ENCODE measurements at places on chromosomes 2 and 18.

GRCh38 chr2:39667104-39667885 lies 1.6 kb downstream of the TMEM178A start:
- DNase-seq = no peak

- no peak for DNase-seq
Measured at GRCh38 chr2:2015646-2016045, 271.3 kb upstream of the PXDN start.

DNA sequence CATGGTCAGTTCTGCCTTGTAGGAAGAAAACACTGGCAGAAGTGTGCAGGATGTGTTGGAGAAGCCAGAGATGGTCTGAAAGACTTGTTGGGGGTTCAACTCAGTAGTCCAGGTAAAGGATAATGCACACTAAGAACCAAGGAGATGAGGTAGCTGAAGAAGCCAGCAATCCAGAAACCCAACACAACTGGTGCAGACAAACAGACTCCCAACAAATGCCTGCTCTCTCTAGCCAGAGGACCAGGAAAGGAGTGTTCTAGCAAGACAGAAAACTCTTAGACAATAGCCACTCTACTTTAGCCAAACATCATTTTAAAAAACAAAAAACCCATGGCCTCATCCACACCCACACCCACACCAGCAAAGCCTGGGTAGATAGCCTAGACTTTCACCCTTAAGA lies 33.9 kb downstream of the EVA1A start:
- DNase-seq = no peak

GRCh38 chr2:165069151-165069550 lies 113.8 kb upstream of the SLC38A11 start:
- no peak for DNase-seq

- no peak for DNase-seq
Measured at GRCh38 chr2:231521-232185, 32.2 kb downstream of the SH3YL1 start.

DNA sequence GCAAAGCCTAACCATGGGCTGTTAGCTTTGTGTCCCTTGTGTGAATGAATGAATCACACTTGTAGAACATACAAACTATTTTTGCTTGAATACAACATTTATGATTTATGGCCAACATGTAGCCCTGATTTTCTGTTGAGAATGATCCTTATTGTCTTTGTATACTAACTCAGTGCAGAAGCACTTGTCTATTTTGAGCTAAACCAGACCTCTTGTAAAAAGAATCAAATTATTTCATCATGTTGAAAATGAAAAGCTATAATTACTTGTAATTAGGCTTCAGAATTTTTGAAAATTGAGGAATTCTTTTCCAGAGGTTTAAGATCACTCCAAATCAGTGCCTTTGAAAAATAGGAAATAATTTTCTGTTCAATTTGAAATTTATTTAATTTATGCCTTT lies 85.9 kb downstream of the ZNF407 start:
- DNase-seq = no peak

- no peak for DNase-seq
Measured at GRCh38 chr2:19139386-19139785, 219.0 kb downstream of the OSR1 start.

DNA sequence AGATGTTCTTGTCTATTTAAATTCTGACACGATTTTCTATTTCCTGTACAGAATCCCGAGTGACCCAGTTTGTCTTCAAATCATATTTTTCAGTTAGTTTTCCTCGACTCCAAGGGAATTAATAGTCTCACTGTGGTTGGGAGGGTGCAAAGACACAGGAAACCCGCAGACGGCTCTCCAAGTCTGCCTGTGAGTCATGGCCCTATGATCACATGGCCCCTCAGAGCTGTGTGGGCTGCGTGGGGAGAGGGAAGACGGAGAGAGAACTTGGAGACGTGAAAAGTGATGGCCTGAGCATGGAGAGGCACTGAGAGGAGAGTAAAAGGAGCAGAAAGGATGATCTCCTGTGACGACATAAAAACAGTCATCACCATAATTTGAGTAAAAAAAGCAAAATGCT lies 989.9 kb downstream of the DCDC2C start:
- DNase-seq = no peak

GRCh38 chr2:160878618-160879017 lies 281.6 kb upstream of the TANK start:
- no peak for DNase-seq

GRCh38 chr18:46070815-46071652 lies 1.0 kb downstream of the PSTPIP2 start:
- no peak for DNase-seq

GRCh38 chr2:17058772-17059402 lies 393.3 kb upstream of the CYRIA start:
- DNase-seq = no peak

DNA sequence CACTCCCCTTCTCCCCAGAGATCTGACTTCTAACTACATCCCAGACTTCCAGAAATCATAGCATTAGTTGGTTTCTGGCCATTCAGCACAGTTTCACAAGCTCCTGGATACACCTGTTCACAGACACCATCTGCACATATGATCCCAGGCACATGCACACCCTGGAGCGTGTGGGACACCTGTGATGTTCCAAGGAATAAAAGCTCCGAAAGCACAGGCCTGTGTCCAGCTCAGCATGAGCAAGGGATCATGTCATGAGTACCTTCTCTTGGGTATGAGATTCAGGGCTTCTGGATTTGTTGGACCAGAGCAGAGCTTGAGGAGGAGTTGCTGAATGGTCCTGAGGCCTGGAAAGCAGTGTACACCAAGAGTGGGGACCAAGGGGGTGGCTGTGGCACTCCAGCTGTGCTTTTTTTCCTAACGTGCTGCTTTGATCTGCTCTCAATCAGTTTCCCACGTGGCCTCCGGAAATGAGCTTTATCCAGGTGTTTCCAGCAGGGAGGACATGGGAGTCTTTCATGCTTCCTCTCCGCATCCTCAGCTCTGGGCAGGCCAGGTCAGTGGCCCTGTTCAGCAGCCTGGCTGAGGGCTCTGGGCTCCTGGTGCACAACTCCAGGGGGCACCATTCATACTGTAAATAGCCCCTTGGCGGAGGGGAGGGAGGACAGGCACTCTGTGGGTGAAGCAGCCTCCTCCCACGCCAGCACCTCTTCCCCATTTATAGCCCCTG lies 1.8 kb downstream of the DYSF start:
- no peak for DNase-seq

GRCh38 chr18:5317186-5317585 lies 21.7 kb upstream of the ZBTB14 start:
- no peak for DNase-seq

DNA sequence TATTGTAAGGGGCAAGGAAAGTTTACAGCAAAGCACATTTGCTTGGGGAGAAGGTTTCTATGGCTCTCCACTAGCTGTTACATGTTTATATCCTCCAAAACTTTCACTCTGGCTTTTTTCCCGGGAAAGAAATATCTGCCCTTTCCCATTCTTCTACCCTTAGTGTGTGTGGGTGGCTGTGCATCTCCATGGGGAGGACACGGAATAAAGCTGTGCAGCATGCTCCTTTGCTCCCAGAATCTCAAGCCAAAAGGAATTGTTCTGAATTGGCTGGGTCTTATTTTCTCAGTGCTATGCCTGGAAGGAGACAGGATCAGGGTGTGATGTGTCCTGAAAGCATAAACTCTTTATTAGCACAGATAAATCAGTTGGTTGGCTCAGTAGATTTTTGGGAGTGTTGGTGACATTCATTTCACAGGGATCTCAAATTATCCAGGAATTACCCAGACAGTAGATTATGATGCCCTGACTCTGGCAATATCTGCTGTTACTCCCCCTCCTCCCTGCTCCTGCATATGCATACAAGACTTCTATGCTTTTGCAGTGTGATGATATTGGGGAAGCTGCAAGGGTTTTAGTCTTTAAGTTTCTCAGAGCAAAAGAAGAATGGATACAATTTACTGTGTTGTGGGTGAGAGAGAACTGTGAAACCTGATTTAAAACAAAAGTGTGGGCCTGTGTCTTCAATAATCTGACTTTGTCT lies 63.1 kb downstream of the PARD3B start:
- DNase-seq = no peak

DNA sequence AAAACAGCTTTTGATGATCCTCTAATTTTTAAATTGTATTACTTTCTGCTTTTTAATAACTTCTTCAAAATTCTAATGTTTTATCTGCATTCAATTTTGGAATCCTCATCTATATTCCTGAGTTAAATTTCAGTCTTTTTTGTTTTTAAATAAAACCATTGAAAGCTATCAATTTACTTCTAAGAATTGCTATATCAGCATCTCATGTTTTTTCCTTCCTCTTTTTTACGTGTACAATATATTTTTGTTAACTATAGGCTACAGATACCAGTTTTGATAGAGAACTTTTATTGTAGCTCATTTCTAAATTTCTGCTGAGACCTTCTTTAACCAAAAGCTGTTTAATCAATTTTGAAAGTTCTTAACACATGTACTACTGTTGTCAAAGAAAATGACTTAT lies 84.5 kb downstream of the SS18 start:
- DNase-seq = no peak

GRCh38 chr2:57516698-57517340 lies 529.8 kb upstream of the VRK2 start:
- no peak for DNase-seq

DNA sequence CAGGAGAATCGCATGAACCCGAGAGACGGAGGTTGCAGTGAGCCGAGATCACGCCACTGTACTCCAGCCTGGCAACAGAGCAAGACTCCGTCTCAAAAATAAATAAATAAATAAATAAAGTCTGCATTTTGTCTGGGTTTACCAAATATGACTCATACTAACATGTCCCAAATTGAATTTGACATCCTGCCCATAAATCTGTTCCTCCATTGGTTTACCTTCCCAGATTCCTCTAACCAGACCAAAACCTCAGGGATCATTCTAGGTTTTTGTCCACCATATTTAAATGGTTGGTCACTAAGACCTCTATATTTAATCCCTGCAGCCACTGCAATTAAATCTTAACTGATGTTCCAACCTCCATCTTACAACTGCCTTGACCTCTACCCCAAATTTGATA lies 150.9 kb downstream of the ATAD2B start:
- no peak for DNase-seq

DNA sequence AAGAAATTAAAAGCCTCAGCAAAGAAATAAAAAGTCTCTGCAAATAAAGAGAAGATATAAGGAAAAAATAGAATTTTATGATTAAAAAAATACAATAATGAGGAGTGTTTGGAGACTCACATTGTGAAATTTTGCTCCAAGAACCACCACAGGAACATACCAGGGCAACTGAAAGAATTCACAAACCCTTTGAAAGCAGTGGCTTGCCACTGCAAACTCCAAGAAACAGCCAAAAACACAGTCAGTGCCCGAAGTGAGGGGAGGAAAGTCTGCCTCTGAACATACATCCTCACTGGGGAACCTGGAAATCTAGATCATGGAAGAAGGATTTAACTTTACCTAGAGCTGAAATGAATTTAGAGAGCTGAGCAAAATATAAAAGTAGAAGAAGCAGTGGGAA lies 33.1 kb downstream of the EVA1A start:
- DNase-seq = no peak

GRCh38 chr2:50611351-50611871 lies 420.5 kb downstream of the NRXN1 start:
- DNase-seq = no peak

GRCh38 chr2:10079870-10080535 lies at the start of gene CYS1:
CYS1 (minus strand) TSS chr2:10080411; CDS start chr2:10080223, 188 bp downstream.
- DNase-seq = no peak

- no peak for DNase-seq
Measured at GRCh38 chr2:121080013-121080772, 204.8 kb downstream of the TFCP2L1 start.

GRCh38 chr2:102208774-102209173 lies 22.0 kb downstream of the IL1RL2 start:
- no peak for DNase-seq

GRCh38 chr2:175855794-175856453 lies 146.1 kb downstream of the LNPK start:
- DNase-seq = no peak

GRCh38 chr2:201258666-201259615 lies 1.4 kb upstream of the CASP8 start:
- DNase-seq = no peak

DNA sequence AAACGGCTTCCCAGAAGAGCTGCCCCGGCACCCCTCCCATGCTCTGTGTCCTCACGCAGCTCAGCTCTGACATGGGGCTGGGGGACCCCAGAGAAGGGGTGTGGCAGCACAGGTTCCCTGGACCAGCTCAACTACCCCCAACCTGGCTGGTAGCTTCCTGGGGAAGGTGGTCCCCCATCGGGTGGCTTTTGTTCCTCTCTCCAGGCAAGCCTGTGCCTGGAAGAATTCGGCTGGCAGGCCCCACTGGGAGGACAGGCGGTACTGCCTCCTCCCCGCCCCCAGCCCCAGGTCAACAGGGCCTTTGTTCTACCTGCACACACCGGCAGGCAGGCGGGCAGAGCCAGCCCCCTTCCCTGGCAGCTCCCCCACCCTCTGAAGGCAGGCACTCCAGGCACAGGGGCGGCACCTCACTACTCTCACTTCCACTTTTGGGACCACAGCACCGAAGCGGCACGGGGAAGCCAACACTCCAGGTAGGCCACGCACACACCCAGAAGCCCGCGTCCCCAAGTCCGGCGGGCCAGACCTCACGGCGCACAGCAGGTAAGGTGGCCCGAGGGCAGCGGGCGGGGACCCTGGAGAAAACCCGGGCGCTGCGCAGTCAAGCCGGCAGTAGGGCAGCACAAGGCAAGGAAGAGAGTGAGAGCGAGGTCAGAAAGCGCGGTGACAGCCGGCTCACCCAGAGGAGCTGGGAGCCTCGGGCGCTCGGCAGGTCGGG lies 1.3 kb downstream of the HS6ST1 start:
- DNase-seq = no peak

DNA sequence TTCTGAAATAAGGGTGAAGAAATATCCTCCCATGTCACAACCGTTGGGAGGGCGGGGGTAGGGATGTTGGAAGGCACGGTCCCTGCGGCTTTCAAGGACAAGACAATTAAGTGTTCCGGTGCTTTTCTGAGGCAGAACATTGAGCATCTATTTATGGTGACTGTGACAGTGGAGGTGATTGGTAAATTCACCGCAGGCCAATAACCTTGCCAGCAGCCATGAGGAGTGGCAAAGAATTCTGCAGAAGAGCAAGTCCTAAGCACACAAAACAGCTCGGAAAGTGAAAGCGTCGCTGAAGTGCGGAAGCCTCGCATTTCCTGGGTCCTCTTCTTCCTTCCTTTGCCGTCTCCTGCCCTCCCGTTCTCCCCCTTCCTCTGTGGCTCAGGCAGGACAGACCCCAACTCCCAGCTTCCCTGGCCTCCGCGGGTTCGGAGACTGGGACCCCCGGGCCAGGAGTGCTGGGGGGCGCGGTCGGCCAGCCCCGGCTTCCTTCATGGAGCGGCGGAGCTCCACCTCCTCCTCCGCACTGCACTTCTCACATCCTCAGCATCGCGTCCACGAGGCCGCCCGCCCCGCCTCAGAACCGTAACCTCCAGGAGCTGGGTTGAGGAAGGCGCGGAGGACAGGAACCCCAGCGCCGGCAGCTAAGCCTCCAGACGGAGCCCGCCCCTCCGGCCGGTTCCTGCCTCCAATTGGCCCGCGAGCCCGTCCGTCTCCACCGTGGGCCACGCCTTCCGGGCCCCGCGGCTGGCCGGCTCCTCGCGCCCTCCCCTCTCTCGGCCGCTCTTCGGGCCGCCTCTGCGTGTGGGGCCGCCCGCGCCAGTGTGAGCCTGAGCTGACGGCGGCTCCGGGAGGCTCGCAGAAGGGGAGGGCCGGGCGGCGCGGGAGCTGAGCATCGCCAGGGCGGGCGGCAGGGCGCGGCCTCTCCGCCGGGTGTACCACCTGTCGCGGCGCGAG lies at the start of gene ME2:
TSS of gene ME2 (plus strand) at position 774 of the 957 bp plus-strand sequence. CDS start 16,703 bp downstream, outside the sequence.
- peak; percentile 86 for DNase-seq

GRCh38 chr2:156955701-156956100 lies 301.8 kb upstream of the GALNT5 start:
- DNase-seq = no peak

GRCh38 chr2:21519821-21520220 lies 396.1 kb downstream of the TDRD15 start:
- no peak for DNase-seq
